ENCODE measurements at places on chromosomes 5 and 9.

DNA sequence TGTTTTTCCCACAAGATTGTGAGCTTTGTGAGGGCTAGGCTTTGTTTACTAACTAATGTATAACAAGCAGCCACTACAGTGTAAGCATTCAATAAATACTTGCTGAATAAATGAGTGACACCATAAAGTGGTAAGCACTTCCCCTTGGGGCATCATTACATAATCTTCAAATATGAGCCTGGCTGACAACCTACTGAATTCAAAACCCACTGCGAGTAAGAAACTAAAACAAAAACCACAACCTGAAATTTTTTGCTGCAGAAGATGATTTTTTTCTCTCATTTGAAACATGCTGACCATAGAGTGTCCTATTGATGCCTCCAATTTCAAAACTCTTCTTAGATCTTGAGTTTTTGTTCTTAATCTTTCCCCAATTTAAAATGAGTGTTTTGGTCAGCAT, 331.3 kb upstream of the CCNG1 start:
- DNase-seq = no peak

DNA sequence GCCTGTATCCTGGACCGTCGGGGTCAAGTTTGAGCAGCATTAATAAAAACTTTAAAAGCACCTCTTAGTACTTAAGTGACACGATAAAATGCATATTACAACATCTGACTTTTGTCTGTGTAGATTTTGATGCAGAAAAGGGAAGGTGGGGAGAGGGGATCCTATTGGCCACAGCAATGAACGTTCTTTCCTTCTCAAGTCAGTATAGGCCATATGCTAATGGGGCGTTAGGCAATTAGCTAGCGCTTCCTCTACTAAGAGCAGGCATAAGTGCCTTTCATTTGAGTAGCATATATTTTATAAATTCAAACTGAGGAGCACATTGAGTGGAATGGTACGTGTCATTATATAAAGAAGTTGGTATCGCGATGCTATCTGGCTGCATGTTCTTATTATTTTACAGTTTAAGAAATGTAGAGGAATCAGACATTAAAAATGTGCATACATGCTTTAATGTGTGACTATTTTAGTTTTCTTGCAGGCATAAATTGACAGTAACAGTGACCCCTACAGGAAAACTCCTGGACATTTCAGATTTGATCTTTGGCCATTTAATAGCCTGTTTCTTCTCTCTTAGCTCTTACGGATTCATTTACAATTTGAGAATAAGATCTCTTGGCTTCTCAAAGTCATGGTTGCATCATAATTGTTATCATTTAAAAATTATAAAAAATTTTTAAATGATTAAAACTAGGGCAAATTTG, 1.1 kb upstream of the GNA14 start:
- no peak for DNase-seq

DNA sequence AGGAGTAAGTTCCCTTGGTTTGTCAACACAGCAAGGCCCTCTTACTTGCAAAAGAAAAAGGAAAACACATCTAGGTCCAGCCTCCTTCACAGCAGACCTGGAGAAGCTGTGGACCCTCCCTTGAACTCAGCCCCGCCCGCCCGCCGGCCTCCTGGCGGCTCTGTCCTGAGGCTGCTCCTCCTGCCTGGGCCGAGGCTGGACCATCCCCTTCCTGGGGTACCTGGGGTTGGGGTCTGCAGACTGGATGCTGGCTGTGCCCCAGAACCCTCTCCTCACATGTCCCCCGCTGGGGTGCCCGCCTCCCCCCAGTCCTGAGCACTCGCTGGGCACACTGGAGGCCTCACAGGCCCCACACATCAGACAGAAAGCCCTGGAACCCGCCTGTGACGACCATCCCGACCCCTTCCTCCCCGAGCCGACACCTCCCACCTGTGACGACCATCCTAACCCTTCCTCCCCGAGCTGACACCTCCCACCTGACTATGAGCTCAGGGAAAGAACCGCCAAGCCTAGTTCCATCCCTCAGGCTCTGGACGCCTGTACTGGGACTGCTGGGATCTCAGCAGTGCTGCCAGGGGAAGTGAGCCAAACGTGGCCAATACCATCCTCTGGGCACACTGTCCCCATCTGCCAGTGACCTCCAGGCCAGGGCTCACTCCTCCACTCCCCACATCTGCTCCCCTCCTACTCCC, 7.2 kb upstream of the TMEM210 start:
- no peak for DNase-seq

- DNase-seq = no peak
These were observed 99.6 kb downstream of the BASP1 start for GRCh38 chr5:17316970-17317459.

- DNase-seq = no peak
These were observed 596.9 kb upstream of the WWC1 start for GRCh38 chr5:167694325-167695147.

GRCh38 chr5:75322066-75322465, 15.0 kb upstream of the HMGCR start:
- DNase-seq = no peak
